Hematopoietic multipotent progenitor cell treated with erythropoietin and hydrocortisone succinate and interleukin-3 and kit ligand, for 15 days (in vitro differentiated cells): ENCODE measurements at places on chromosomes 11 and 22.
A peak's percentile ranks its signal among the peaks of the same experiment; 100 is the strongest.

DNA sequence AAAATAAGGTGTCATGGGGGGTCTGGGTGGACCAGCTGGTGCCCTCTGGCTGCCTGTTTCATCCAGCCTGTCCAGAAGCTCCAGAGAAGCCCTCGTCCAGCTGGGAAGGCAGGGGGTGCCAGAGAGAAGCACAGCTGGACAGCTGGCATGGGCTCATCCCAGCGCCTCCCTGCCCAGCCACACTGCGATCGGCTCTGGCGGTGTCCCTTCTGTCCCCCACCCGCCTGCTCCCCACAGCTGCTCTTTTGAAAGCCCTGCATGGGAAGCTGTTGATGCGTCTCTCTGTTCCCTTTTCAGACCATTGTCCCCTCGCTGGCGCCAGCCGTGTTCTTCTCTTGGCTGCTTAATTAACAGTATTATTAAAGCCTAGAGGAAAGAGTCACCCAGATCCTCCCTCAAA lies 86.5 kb downstream of the MN1 start:
- no peak for DNase-seq

DNA sequence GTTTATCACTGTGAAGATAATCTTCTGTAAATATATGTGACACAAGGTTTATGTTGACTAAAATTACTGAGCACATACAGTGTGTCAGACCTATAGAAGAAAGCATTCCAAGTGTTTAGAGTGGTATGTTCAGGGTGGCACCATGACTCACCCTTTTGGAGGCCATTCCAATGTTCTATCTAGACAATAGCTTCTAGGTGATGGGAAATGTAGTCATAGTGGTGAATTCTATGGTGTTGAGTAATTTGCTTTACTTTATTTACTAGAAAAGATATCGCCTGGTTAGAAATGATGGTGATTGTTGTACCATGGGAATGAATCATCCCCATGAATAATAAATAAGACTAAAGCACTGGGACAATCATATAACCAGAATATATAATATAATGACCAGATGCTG lies 72.9 kb upstream of the OR4C15 start:
- DNase-seq = no peak

- DNase-seq = no peak
Observed at GRCh38 chr11:24587635-24588034, 90.8 kb downstream of the LUZP2 start.

DNA sequence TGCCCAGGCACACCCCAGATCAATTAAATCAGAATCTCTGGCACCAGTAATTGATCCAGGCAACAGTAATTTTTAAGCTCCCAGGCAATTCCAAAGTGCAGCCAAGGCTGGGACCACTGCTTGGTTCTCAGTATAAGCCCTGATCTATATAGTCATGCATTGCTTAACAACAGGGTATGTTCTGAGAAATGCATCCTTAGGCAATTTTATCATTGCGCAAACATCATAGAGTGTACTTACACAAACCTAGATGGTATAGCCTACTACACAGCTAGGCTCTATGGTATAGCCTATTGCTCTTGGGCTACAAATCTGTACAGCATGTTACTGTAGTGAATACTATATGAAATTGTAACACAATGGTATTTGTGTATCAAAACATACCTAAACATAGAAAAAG lies 651 bp upstream of the C11orf42 start:
- no peak for DNase-seq

GRCh38 chr22:17878941-17879340 lies 104.7 kb upstream of the BID start:
- DNase-seq = no peak

DNA sequence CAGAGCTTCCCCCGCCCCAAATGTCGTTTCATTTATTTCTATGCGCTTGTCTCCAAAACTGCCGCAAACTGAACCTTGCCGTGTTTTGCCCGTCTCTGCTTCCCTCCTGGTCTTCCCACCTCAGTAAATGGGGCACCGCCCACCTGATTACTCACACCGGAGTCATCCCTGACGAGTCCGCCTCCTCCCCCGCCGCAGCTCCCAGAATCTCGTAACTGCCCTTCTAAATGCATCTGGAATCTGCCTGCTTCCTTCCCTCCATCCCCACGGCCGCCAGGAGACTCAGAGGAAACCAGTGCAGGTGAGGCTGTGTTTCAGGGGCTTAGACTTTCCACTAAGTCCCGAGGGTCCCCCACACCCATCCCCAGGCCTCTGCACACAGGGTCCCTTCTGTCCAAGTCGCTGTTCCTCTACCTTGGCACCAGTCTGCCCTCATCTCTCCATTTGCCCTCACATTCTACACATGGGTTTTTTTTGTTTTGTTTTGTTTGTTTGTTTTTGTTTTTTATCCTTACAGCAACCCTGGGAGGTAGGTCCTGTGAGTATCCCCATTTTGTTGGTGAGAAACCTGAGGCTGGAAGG lies 62.6 kb upstream of the PHF21B start:
- DNase-seq = no peak

DNA sequence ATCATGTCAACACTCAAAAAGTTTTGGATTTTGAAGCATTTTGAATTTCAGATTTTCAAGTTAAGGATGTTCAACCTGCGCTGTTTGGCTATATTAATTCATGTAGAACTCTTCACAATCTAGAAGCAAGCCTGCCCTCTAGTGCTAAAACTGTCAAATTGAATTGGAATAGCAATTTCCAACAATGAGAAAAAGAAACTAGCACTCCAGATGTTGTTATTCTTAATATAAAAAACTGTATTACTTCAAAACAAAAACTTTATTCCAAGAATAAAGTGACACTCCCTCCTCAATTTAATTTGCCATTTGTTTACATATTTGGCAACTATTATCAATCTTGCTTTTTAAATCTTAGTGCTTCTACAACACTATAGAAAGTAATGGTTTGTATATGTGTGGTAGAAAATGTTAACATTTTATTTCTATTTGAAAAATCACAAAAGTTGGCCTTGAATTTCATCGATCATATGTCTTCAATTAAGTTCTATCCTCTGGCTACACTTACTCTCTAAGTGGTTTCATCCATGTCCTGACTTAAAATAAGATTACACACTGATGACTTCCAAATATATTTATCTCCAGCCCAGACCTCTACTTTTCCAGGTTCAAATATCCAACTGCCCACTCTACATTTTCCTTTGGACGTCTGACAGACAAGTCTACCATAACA lies 36.6 kb downstream of the DCUN1D5 start:
- peak; percentile 43 for DNase-seq

GRCh38 chr11:128336203-128336602 lies 251.2 kb downstream of the ETS1 start:
- DNase-seq = no peak

- DNase-seq = no peak
Observed at GRCh38 chr11:2530131-2530854, 85.5 kb downstream of the KCNQ1 start.

- DNase-seq = no peak
Observed at GRCh38 chr11:76249195-76249741, 43.0 kb upstream of the WNT11 start.

- peak; percentile 73 for DNase-seq
Observed at GRCh38 chr11:73177778-73178539, 35.8 kb upstream of the FCHSD2 start.

DNA sequence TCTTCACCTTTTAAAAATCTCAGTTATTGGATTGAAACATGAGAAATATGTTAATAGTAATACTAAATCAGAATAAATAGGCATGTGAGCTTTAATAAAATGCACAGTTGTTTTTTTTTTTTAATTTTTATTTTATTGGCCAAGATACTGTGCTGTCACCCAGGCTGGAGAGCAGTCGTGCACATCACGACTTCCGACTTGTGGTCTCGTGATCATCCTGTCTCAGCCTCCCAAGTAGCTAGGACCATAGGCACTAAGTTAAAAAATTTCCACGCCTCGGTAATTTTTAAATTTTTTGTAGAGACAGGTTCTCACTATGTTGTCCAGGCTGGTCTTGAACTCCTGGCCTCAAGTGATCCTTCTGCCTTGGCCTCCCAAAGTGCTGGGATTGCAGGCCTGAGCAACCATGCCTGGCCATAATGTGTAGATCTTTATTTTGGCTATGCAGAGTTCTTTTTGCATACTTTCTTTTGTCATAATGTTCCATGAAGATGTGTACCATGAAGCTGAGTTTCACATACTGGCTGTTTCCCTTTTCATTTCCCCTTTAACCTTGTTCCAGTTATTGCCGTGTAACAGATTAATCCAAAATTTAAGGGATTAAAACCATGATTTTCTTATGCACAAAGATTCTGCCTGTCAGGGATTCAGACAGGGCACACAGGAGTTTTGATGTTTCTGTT lies 16.0 kb downstream of the CAPRIN1 start:
- DNase-seq = no peak

- no peak for DNase-seq
Observed at GRCh38 chr11:20351751-20352262, 11.7 kb upstream of the HTATIP2 start.

DNA sequence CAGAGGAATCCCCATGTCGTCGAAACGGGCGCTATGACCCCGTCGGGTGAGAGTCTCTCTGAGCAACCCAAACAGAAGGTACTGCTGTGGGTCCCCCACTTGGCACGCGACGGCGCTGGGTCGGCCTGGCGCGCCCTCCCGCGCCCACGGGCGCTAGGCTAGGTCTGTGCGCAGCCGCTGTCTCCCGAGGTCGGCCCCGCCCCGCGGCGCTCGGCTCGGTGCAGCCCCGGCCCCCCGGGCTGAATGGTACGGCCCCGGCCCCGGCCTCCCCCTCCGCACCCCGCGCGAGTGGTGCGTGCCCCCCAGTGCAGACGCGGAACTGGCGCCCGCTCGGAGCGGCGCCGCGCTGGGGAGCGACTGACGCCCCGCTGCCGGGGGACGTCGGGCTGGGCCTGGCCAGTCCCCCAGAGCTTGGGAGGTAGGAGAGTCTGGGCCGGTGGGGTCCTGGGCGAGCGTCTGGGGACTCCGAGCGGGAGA lies at the start of gene MADD:
Gene MADD, plus strand, starts transcription at position 305 of the 477 bp plus-strand sequence.
- peak; percentile 81 for DNase-seq

- DNase-seq = no peak
Observed at GRCh38 chr11:1565173-1565903, 6.7 kb downstream of the DUSP8 start.

GRCh38 chr11:78742430-78742829 lies 167.8 kb upstream of the NARS2 start:
- DNase-seq = peak; percentile 7

DNA sequence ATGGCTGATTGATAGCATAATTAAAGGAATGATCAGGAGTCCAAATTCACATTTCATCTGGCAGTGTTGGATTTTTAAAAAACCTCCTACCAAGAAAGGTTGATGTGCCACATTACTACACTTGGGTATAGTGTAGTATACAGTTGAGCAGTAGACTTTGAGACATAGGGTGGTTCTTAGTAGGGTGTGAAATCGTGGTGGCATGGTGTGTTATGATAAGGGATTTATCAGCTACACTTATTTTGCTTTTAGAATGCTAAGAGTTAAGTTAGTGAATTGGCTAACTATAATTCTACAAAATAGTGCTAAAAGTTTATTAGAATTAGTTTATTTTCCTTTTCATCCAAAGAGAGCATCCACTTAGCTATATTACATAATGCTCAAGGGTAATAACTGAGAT lies 13.1 kb downstream of the TBCEL start:
- DNase-seq = peak; percentile 82

DNA sequence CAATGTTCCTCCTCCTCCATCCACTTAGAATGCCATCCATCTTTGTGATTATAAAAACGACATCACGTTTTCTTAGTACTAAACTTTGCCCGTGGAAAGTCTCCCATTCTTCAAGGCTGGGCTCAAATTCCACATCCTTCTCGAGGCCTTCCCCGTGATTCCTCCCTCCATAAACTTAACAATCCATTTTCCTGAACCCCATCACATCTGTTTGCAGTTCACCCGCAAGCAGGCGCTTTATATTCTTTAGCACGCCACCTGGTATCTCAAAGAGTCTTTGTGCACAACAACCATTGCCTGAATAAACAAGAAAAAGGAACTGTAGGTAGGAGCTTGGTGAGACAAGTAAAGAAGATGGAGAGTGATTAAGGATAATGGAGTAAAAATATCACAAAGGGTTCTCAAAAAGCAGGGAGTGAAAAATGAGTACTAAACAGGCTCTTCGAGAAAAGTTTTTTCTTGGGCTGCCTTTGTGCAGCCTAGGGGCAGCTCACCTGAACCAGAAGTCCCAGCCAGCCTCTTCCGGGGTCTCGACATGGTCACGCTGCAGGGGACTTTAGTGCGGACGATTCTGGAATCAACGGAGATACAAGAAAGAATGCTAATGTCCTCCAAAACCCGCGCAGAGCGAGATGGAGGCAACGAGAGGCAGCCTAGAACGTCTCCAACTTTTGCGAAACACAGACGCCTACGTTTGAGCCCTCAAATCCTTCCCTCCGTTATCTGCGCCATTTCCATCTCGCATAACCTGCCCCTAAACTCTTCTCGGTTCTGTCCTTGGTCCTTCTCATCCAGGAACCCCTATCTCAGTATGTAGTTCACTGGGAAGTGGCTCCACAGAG lies 585 bp downstream of the THYN1 start:
- DNase-seq = no peak

- no peak for DNase-seq
Observed at GRCh38 chr22:21936151-21936775, 16.4 kb downstream of the PPM1F start.

DNA sequence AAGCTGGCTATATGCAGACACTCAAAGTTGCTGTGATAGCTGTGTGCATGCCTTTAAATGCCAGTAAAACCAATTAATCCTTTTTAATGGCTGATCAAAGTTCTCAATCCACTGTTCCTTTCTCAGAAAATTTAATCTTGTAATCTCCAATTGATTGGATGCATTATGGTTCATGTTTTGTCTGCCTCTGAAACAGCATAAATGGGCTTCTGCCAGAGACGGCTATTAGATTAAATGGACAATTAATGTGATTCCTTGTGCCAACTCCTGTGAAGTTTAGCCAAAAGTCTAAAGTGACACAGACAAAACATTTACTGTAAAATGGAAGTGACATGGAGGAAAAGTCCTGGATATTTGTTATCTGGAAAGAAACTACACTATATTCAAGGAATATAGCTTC lies 952.5 kb upstream of the FAT3 start:
- DNase-seq = no peak

DNA sequence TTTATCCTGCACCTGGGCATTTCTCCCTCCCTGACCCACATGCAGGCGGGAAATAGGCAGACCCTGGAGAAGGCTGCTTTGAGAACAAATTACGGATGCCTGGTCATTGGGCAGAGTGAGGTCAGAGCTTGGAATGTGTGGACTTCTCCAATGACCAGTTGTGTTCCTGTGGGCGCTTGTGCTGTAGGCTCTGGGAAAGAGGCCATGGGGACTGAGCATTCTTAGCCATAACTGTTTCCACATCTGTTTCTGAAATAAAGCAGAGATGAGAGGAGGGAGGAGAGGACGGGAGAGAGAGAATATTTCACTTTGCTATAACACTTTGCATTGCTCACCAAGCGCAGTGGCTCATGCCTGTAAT lies 11.2 kb upstream of the TMEM184B start:
- DNase-seq = no peak

- DNase-seq = no peak
Observed at GRCh38 chr22:42991010-42991651, 23.8 kb downstream of the PACSIN2 start.

- DNase-seq = no peak
Observed at GRCh38 chr11:126697936-126698335, 302.6 kb downstream of the KIRREL3 start.
